Stimulated activated effector memory CD8-positive, alpha-beta T cell treated with anti-CD3 and anti-CD28 coated beads, Interleukin-12 subunit alpha, Interleukin-12 subunit beta, amount 100 ng/mL, for 72 hours (primary cell): ENCODE measurements at places on chromosomes 7 and 10.

DNA sequence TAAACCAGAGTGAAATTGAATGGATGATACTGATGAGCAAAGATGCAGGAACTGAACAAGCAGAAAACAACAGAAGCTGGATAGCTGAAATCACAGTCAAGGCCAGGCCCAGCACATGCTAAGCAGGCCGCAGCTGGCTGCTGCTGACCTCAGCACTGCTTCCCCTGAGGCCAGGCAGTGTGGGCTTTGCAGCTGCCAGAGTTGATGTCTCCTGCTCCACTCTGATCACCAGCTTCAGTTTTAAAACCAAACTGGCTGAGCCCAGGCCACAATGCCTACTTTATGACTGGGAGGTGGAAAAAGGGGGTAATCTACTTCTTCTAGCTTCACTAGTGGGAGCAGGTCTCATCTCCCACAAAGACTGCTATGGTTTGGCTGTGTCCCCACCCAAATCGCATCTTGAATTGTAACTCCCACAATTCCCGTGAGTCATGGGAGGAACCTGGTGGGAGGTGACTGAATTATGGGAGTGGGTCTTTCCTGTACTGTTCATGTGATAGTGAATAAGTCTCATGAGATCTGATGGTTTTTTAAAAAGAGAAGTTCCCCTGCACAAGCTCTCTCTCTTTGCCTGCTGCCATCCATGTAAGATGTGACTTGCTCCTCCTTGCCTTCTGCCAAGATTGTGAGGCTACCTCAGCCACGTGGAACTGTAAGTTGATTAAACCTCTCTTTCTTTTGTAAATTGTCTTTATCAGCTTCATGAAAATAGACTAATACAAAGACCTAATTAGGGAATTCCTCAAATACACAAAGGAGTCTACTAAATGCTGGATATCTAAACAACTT, 136.4 kb upstream of the ITGB1 start:
- no peak for DNase-seq

- peak; percentile 50 for DNase-seq
Observed at GRCh38 chr7:120856621-120857352, 1.2 kb downstream of the TSPAN12 start.

- DNase-seq, result no peak
Observed at GRCh38 chr10:89590326-89590725, 54.7 kb downstream of the PANK1 start.

- DNase-seq, result no peak
Observed at GRCh38 chr10:110496553-110497437, 912 bp upstream of the DUSP5 start.

GRCh38 chr7:28358423-28358868, 53.9 kb upstream of the CREB5 start:
- DNase-seq, result no peak

DNA sequence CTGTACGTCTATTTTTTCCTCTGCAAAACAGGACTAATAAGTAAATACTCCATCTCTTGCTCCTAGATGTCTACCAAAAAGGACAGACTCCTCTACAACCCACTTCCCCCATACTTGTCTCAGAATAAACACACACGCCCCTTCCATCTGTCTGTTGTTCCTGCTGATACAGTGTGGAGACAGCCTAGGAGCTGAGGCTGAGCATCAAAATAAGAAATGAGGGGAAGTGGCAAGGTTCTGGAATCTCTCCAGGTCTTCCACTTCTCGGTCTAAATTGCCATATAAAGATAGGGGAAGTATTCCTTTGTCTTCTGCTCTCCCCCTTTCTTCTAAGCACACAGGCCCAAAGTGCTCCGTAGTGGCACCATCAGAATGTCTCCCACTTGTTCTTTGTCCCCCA, 30.8 kb upstream of the VSIR start:
- no peak for DNase-seq

- no peak for DNase-seq
Observed at GRCh38 chr10:74543276-74543675, 283.1 kb upstream of the KAT6B start.

DNA sequence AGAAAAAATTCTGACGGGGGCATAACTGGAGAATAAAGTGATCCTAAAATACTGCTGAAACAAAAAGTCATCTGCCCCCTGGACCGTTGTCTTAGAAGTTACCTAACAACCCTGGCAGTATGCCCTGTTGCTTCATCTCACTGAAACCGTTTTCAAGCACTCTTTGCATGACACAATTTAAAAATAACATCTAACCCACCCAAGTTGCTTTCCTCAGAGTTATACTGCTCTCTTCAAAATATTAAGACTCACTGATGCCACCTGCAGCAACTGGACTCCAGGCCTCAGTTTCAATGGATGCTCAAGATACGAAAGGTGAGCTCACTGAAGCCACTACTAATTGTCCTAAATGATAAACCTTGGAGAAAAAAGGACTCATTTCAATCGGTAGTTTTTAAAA, 57.4 kb downstream of the CDK6 start:
- no peak for DNase-seq

GRCh38 chr7:150959739-150960734, 18.1 kb downstream of the KCNH2 start:
- DNase-seq, result no peak

GRCh38 chr10:79159785-79160184, 91.0 kb downstream of the ZMIZ1 start:
- no peak for DNase-seq

DNA sequence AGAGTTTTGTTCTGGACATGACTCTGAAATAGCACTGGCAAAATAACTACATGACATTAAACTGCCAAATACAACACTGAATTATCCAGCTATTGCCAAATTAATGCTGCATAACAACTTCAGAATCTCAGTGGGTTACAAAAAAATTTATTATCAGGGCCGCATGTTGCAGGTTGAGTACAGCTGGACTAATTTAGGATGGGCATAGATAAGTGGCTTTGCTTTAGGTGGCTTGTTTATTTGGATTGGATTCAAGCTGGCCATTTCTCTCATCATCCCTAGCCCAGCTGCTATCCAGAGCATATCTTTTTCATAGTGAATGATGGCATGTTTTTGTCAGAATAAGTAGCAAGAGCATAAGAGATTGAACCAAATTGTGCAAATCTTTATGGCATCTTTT, 1277.1 kb downstream of the REEP3 start:
- DNase-seq, result no peak

DNA sequence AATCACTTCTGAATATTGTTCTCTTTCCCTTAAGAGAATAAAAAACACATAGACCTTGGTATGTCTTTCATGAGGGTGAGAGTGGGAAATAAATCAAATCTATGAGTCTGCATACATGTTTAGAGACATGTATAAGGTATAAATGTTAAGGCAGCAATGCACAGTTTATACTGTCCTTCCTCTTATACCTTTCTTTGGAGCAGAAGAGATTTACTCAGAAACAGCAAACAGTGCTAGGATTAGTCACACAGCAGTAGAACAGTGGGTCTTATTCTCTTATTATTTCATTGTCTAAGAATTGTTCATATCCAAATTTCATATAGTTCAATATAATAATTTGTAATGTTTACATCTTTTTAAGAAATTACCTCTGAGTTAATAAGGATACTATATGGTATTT, 126.7 kb upstream of the TMEM196 start:
- DNase-seq, result no peak

DNA sequence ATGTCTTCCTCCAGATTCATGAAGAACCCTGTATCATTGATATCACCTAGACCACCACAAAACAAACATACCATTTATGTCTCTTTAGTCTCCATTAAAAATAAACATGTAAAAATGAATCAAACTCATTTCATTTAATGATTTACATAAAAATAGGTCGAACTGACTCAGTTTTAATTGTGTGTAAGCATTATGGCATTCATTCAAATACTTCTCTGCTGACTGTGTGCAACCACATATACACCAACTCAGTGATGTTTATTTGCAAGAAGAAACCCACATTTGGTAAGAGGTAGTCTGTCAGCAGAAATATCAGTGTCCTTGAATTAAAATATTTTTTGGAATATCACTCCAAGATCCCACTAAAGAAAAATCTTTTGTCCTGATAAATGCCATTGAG, 30.5 kb downstream of the ABCB1 start:
- DNase-seq, result no peak

- DNase-seq, result no peak
Observed at GRCh38 chr7:134996097-134996550, 9.8 kb downstream of the AGBL3 start.

DNA sequence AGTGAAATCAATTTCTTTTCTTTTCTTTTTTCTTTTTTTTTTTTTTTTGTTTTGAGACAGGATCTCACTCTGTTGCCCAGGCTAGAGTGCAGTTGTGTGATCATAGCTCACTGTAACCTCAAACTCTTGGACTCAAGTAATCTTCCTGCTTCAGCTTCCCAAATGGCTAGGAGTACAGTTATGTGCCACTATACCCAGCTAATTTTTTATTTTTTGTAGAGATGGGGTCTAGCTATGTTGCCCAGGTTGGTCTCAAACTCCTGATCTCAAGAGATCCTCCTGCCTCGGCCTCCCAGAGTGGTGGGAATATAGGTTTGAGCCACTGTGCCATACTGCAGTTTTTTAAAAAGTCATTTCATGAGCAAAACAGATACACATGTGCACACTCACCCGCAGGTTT, 79.8 kb downstream of the ANK3 start:
- no peak for DNase-seq

DNA sequence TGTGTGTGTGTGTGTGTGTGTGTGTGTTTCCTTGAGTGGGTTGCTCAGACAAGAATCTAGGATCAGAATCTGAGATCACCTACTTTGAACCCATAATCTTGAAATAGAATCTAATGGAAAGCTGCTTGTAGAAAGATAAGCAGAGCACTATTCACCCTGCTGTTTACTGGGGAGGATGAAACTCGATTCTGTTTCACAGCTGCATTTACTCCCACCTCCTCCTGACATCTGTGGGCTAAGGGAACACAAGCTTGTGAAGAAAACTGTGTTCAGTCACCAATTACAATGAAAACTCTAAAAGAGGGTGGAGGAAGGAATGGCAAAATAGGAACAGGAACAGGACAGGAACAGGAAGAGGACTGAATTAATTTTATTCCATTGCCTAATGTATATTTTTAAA, 269.5 kb downstream of the TSPAN12 start:
- DNase-seq, result no peak

GRCh38 chr7:105621617-105622016, 40.3 kb upstream of the EFCAB10 start:
- no peak for DNase-seq

- DNase-seq, result no peak
Observed at GRCh38 chr10:3185386-3185785, 12.8 kb upstream of the PITRM1 start.

- DNase-seq, result no peak
Observed at GRCh38 chr7:144416341-144416740, 12.8 kb upstream of the NOBOX start.

- no peak for DNase-seq
Observed at GRCh38 chr10:121860810-121861209, 67.0 kb downstream of the ATE1 start.

DNA sequence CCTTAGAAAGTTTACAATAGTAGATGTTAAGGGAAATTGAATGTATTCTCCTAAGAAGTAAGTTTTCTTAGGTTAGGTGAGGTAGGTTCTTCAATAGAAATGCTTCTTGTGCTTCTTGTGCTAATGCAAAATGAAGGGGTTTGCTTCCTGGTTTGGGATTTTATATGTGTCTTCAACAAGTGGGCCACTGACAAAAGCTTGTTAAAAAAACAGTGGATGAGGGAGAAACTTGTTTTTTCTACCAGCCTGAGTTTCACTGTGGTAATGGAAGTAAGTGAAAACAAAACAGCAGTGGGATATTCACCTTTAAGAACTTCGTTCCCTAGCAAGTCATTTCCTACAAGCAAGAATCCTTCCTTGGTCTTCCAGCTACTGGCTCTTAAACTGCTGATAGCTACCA, 107.5 kb downstream of the FOXP2 start:
- DNase-seq, result no peak

DNA sequence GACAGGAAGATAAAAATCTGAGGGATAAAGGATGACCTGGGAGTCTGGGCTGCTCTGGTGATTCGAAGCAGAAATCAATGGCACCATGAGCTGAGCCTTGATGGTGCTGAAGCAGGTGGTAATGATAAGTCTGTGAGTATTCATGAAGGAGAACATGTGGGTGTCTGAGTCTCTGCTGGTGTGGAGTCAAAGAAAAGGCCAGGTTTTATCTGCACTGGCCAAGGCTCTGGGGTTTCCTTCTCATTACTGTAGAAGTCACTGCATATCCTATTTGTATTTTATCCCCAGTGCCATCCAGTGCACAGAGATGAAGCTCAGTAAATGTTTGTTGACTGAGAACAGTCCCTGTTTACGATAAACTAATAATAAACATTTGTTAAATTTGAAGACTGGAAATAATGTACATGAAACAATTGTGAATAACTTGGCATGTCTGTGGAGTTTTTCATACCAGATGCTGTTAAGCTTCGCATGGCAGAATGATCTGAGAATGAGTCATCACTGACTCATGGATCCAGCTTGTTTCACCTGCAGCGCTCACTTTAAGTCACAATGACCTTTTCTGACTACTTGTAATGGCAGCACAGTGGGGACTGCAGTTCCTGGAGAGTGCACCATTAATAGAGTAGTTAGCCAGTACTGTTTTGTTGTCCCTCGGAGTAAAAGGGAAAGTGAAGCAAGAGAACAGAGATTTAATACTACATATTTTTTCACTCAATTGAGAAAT, 538.5 kb downstream of the HTR7 start:
- DNase-seq, result no peak

- no peak for DNase-seq
Observed at GRCh38 chr7:142308326-142308725, 50.5 kb upstream of the PRSS58 start.

DNA sequence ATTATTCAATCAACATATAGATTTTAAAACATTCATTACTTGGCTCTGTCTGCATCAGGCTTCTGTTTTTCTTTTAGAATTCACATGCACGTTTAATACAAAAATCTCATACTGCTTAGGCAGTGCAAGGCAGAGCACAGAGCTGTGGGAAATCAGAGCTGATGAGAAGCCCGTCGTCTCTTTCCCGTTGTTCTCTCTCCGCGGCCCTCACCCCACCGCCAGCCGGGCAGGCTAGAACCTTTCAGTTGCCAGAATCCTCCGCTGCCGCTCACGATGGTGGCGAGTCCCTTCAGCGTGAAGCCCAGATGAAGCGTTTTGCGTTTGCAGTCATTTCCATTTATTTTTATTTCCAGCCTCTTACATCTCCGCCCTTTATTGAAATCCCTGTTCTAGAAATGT, 648.2 kb downstream of the SDK1 start:
- no peak for DNase-seq

DNA sequence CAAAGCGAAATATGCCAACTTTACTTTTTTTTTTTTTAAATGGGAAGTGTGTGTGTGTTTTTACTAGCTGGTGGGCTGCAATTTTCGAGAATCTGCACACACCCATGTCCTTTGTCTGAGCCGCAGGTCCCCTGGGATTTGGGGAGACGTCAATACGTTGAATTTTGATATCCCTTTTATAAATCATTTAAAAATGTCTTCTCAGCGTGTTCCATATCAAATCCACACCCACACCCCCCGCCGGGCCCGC, 404 bp upstream of the FMC1 start:
- no peak for DNase-seq

DNA sequence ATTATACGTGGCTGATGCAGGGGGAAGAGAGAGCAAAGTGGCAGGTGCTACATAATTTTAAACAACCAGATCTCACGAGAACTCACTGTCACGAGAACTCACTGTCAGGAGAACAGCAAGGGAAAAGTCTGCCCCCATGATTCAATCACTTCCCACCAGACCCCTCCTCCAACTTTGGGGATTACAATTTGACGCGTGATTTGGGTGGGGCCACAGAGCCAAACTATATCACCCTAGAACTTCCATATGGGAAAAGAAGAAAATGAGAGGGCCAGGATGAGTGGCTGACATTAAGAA, 15.8 kb downstream of the EZH2 start:
- DNase-seq, result no peak
